Activated CD4-positive, alpha-beta T cell treated with anti-CD3 and anti-CD28 coated beads, Interleukin-2, amount 10 ng/mL, durations not matched to agents 7 days and 5 days (primary cell): ENCODE measurements at places on chromosomes 4 and X. TPM values are rescaled to one million over a fixed set of nuclear protein-coding genes. Genes with fewer than 3 reads are reported as not detected.

GRCh38 chr4:89868276-89868675 lies 26.4 kb upstream of the MMRN1 start:
- H3K4me1 ChIP-seq, result no peaks in the 10 kb centered on the region
- peaks cover 9% of the 10 kb centered on the region for H3K27me3 ChIP-seq
- no peaks in the 10 kb centered on the region for H3K36me3 ChIP-seq
- H3K27ac ChIP-seq, result no peak overlapping the region
- no peak for DNase-seq

The PRKG2 gene
- 0.15 TPM for total RNA-seq

DNA sequence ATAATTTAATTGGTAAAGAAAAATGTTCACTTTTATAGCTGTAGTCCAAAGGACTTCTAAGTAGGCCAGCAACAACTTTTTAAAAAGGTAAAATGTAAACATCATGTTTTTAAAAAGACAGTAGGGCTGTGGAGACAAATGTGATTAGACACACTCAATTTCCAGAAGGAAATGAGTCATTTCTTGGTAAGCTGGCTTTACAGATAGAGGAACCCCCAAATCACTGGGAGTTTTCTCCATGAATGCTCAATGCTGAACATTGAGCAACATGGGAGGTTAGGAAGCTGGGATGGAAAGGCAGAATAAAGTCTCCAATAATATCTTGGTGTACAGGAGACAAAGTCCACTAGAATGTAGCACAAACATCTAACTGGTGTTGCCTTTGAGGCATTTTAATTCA lies 121.3 kb downstream of the NWD2 start:
- no peak for DNase-seq
- H3K27ac ChIP-seq, result no peak overlapping the region
- H3K4me1 ChIP-seq, result no peaks in the 10 kb centered on the region
- peaks cover 8% of the 10 kb centered on the region for H3K27me3 ChIP-seq

The RAB41 gene
- total RNA-seq, result not detected

The NOX1 gene
- total RNA-seq, result not detected

DNA sequence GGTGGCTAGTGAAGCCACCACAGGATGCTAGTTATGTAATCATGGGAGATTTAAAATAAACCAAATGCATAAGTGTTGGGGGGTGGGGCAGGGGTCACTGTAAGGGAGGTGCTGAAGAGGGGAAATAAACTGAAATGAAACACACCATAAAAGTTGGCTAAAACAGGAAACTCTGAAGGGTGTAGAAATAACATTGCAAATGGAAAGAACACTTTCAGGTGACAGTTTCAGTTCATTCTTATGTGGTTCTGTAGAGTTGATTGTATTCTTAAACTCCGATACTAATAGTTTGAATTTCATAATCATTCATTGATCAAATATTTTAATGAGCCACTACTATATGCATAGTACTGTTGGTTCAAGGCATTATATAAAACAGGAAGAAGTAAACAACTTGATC lies 80.1 kb downstream of the HDAC8 start:
- H3K36me3 ChIP-seq, result peaks cover 31% of the 10 kb centered on the region
- H3K27me3 ChIP-seq, result no peaks in the 10 kb centered on the region
- no peak for DNase-seq
- no peak overlapping the region for H3K4me3 ChIP-seq
- H3K27ac ChIP-seq, result no peak overlapping the region
- peaks cover 7% of the 10 kb centered on the region for H3K4me1 ChIP-seq

The TCEAL5 gene
- total RNA-seq, result not detected

The ZMYM3 gene
- 28.0 TPM for total RNA-seq

DNA sequence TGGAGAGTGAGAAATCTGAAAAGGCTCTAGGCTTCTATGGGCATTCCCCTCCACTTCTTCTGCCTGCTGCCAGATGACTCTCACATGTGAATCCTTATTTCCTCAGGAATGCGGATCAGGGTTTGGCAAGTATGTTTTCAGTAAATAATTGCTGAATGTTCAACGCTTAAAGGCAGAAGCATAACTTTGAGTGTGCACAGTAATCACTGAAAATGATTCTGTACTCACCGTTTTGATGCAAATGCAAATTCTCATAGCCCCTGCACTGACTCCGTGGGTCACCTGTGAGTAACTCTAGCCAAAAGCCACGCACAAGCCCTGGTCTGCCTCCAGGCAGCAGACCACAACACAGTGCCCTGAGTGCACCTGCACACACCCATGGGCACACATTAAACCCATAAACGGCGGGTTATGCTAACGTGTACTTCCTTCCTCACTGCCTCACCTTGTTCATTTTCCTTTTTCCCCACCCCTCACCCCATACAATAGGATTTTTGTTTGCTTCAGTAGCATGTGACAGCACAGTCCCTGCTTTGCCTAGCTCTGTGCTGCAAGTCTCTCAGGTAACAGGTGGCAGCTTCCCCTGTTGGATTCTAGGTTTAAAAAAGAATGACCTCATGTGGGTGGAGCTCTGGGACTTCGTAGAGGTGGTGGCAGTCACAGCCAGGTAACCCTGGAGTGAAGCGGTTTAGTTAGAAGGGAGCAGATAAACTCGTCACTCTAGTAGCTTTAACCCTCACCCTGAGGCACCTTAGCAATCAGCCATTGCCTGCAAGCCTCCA lies at the start of gene ARHGEF38:
Gene ARHGEF38, plus strand, starts transcription at position 656 of the 782 bp plus-strand sequence. CDS start 146 bp downstream, outside the sequence.
- H3K36me3 ChIP-seq, result no peaks in the 10 kb centered on the region
- DNase-seq, result no peak
- H3K4me3 ChIP-seq, result no peak within 1 kb of the TSS

The TRIM60 gene
- not detected for total RNA-seq

The SOD3 gene
- total RNA-seq, result not detected

GRCh38 chrX:119155416-119156035 lies 27.9 kb upstream of the KIAA1210 start:
- no peaks in the 10 kb centered on the region for H3K36me3 ChIP-seq
- no peak overlapping the region for H3K4me3 ChIP-seq
- no peak overlapping the region for H3K27ac ChIP-seq
- H3K27me3 ChIP-seq, result peaks cover 13% of the 10 kb centered on the region
- DNase-seq, result no peak

The SMIM31 gene
- not detected for total RNA-seq

- H3K27ac ChIP-seq, result no peak overlapping the region
- H3K4me1 ChIP-seq, result no peaks in the 10 kb centered on the region
- DNase-seq, result no peak
- H3K4me3 ChIP-seq, result no peak overlapping the region
Measured at GRCh38 chr4:47972181-47972580, 44.3 kb downstream of the CNGA1 start.

DNA sequence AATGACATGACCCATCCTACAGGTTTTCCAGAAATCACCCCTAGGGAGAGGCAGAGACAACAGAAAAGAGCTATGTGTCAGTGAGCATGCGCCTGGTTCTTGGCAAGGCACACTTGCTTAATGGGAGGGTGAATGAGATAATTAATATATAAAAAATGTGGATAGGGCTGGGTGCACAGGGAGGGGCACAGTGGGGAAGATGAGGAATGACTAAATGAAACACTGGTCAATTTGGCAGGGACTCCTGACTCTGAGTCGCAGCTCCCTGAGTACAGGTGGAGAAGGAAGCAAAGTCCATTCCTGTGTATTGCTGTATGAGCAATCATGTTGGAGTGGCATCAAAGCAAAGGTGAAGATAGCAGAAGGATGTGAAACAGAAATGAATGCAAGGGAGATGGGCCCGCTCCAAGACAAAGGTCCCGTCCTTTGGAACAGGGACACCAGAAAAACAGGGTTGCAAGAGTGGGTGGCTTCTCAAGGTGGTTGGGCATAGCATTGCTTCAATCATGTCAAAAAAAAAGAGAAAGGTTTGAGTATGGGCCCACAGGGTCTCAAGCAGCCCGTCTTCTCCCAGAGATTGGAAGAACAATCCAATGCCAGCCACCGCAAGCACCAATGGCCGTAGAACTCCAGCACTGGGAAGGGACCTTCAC lies 278.4 kb upstream of the AGTR2 start:
- H3K27me3 ChIP-seq, result no peaks in the 10 kb centered on the region
- no peak for DNase-seq
- no peaks in the 10 kb centered on the region for H3K36me3 ChIP-seq
- H3K4me3 ChIP-seq, result no peak overlapping the region

GRCh38 chr4:125676156-125676555 lies 361.4 kb downstream of the FAT4 start:
- no peaks in the 10 kb centered on the region for H3K27me3 ChIP-seq
- no peak overlapping the region for H3K4me3 ChIP-seq
- no peak for DNase-seq

The RBMXL3 gene
- not detected for total RNA-seq

DNA sequence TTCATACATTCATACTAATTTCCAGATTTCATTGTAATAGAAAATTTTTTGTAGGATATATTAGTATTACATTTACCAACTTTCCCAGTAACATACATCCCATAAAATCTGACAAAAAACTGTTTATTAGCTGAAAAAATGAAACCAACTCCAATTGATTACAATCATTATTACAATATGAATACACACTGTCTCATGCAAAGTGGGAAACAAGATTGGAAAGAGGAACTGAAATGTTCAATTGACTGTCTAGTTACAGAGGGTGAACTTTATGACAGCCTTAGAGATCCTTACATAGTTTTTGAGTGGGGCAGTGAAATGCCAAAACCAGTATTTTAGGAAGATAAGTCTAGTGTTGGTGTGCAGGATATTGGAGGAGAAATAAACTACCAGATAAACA lies 2.3 kb upstream of the AMBN start:
- no peaks in the 10 kb centered on the region for H3K36me3 ChIP-seq
- no peak overlapping the region for H3K4me3 ChIP-seq
- DNase-seq, result no peak
- H3K27ac ChIP-seq, result no peak overlapping the region

DNA sequence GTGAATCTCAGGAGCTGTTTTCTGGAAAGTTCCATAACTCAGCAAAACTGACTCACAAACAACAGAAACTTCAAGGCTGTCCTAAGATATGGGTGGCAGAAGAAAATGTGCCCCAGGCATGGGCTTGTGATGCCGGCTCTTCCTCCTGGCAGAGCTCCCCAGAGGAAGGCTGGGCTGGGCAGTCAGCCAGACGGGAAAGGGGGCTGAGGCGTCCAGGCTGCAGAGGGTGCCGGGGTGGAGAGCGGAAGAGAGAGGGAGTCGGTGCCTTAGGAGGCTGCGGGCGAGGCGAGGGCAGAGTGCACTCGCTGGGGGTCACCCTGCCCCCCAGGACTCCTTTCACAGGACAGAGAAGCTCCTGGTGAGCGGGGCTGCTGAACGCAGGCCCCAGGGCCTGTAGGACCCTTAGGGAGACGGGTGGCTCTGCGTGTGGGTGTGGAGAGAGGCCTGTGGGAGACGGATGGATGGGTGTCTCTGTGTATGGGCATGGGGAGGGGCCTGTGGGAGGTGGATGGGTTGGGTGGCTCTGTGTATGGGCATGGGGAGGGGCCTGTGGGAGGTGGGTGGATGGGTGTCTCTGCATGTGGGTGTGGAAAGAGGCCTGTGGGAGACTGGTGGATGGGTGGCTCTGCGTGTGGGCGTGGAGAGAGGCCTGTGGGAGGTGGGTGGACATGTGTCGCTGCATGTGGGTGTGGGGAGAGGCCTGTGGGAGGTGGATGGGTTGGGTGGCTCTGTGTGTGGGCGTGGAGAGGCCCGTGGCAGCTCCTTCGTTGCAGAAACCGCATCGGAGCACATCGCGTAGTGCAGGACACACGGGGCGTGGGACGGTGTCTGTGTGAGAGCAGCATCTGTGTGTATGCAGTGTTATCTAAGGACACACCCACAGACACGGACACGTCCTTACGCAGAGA lies 15.9 kb downstream of the PCGF3 start:
- peaks cover 8% of the 10 kb centered on the region for H3K4me1 ChIP-seq
- peak overlapping the region; percentile 64 for H3K27ac ChIP-seq
- H3K4me3 ChIP-seq, result no peak overlapping the region
- no peak for DNase-seq

The MMRN1 gene
- 0.52 TPM for total RNA-seq

GRCh38 chr4:36337665-36338185 lies 56.3 kb downstream of the DTHD1 start:
- H3K27ac ChIP-seq, result no peak overlapping the region
- H3K4me3 ChIP-seq, result no peak overlapping the region
- H3K36me3 ChIP-seq, result no peaks in the 10 kb centered on the region
- H3K27me3 ChIP-seq, result no peaks in the 10 kb centered on the region
- peaks cover 20% of the 10 kb centered on the region for H3K4me1 ChIP-seq

DNA sequence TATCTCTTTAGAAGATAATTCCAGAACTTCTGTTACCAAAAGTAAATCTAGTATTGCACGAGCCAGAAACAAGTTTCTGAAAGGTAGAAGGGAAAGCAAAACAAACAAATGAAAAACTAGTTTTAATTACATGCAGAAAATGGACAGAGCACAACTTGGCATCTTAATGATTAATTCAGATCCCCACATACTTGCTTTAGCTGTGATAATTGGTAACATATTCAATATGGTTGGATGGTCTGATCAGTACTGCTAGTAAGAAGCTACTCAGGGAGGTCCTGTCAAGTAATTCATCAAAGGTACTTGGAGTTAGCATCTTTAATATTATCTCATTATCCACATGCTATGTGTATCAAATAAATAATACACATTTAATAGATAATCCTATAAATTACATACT lies 204.3 kb downstream of the TRAM1L1 start:
- no peak for DNase-seq
- H3K36me3 ChIP-seq, result no peaks in the 10 kb centered on the region
- H3K4me3 ChIP-seq, result no peak overlapping the region
- H3K27ac ChIP-seq, result no peak overlapping the region

- H3K27ac ChIP-seq, result no peak overlapping the region
- no peak for DNase-seq
- no peak overlapping the region for H3K4me3 ChIP-seq
- peaks cover 10% of the 10 kb centered on the region for H3K27me3 ChIP-seq
- H3K36me3 ChIP-seq, result no peaks in the 10 kb centered on the region
- H3K4me1 ChIP-seq, result peaks cover 2% of the 10 kb centered on the region
Measured at GRCh38 chr4:89645482-89645881, 191.5 kb downstream of the SNCA start.

GRCh38 chrX:15496824-15497223 lies 3.7 kb upstream of the PIR start:
- H3K4me3 ChIP-seq, result no peak overlapping the region
- no peak for DNase-seq
- H3K27ac ChIP-seq, result no peak overlapping the region

DNA sequence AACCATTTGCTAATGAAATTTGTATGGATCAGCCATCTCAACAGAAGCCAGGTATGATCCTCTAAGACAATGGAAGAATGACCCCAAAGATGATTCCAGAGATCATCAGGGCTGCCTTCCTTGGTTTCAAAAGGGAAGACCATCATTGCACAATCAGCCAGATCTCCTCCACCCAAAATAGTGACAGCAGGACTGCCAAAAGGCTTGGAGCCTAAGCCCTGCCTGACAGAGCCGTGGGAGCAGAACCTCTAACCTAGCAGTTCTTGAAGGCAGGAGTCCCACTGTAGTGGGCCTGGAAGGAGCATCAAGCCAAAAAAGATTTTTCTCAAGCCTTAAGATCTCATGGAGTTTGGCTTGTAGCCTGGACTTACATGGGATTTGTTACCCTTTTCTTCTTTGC lies 226.0 kb downstream of the RASL11B start:
- H3K27me3 ChIP-seq, result no peaks in the 10 kb centered on the region
- no peak overlapping the region for H3K27ac ChIP-seq
- H3K4me1 ChIP-seq, result no peaks in the 10 kb centered on the region
- peaks cover 12% of the 10 kb centered on the region for H3K36me3 ChIP-seq
- no peak overlapping the region for H3K4me3 ChIP-seq

The ARHGAP24 gene
- total RNA-seq, result not detected
